ENCODE measurements at places on chromosomes 12 and 14.

DNA sequence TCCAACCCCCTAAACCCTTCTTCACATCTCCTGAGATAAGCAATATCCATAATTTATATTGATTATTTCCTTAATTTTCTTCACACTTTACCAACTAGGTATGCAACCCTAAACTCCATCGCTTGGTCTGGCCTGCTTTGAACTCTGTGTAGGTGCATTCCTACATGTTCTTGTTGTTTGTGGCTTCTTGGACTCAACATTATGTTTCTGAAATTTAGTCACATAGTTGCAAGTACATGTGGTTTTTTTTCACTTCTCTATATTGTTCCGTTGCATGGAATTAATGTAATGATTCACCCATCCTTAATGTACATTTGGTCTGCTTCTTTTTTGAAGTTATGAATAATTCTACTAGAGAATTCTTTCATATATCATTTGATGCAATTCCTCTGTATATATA is 1.6 kb upstream of the TAS2R30 start:
- DNase-seq: no peak

- DNase-seq: no peak
These were observed 6.8 kb downstream of the NTF3 start for GRCh38 chr12:5438671-5439200.

GRCh38 chr12:115378291-115378690 is 694.3 kb upstream of the TBX3 start:
- no peak for DNase-seq

DNA sequence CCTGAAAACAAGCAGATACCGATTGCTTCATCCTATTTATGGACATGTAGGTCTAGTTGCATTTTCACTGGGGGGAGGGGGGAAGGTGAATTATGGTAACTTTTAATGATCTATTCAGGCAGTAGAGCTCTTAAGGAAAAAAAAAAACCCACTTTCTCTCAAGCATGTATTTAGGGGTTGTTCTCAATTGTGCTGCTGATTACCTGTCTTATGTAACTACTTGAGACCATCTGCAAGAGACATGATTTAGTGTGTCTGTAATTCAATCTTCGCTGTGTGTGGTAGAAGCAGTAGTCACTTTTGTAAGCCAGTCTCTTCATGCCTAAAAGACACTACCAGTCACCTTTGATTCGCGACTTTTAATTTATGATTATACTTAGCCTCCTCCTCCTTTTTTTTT is 8.9 kb downstream of the CALM1 start:
- no peak for DNase-seq

DNA sequence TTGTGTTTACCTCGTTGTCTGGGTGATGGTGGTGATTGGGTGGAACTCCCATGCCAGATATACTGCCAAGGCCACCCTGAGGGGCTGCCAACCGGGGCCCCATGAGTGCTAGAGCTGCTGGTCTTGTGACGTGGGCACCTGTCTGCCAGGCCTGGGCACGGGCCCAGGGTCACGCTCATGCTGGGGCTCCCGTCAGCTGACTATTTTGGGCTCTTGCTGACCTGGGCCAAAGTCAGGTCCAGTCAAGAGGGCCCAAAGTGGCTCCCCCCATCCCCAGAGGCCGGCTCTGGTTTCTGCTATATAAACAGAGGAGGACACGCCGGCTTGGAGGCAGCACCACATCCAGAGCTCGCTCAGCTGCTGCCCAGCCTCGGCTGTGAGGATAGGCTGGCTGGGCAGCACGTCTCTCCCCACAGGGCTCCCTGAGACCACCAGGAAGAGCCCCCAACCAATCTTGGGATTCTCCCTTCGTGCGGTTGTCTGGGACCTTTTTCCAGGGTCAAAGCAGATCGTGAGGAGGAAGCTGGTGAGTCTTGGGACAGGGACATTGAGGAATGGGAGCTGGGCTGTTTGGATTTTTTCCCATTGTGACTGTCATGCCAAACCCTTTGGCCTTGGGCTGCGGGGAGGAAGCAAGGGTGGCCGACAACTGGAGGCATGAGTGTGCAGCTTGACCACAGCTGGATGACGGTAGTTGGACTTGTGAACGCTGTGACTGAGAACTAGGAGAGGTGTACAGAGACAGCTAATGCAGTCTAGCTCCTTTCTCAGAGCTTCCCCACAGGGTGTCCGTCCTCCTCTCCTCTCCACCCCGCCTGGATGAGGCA is 7.6 kb upstream of the NR4A1 start:
- DNase-seq: no peak

GRCh38 chr12:50232771-50233209 is 50.5 kb downstream of the LIMA1 start:
- DNase-seq: no peak

- no peak for DNase-seq
These were observed 101.9 kb upstream of the ADAMTS20 start for GRCh38 chr12:43653917-43654316.

DNA sequence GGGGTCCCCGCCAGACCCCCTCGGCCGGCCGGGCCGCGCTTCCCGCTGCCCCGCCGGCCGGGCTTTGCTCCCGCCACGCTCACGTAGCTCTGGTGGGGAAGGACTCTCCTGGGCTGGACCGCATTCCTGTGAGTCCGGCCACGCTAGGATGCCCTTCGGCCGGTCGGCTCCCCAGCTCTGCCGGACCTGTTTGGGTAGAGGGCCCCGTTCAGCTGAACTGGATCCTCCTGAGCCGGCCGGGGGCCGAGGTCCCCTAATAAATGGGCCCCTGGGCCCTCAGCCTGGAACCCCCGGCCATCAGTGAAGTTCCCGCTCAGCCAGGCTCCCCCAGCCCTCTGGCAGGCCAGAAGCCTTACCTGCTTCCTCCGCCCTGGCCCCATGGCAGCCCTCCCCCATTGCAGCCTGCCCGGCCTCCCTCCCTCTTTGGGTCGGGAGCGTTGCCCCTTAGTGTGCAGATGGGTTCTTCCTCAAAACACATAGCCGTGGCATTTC is 593 bp downstream of the UNC119B start:
- DNase-seq: no peak

- no peak for DNase-seq
These were observed 55.4 kb upstream of the GARIN2 start for GRCh38 chr14:67133595-67134441.

DNA sequence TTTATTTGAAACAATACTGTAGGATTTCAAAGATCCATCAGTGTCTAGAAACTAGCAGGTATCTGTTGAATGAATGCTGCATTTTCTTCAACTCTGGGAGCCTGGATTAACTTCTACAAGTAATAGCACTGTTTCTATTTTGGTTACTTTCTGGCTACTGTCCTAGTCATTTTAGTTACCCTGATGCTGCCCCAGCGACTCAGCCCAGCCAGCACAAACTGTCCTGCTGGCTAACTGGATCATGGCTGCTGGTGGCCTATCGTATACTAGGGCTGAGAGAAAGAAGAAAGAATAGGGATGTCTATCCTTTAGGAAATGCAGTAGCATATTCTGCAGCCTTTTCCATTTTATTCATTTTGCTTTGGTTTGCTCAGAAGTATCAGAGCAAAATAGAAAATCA is 53.9 kb downstream of the NTN4 start:
- DNase-seq: no peak

- no peak for DNase-seq
These were observed at the start of gene GPR135 for GRCh38 chr14:59465316-59466135. GPR135 (minus strand) TSS chr14:59465380; CDS start chr14:59465226, 154 bp downstream.

GRCh38 chr12:22653075-22653474 is 28.1 kb downstream of the ETNK1 start:
- DNase-seq: no peak

GRCh38 chr14:96797582-96798349 is 584 bp downstream of the VRK1 start:
- peak; percentile 22 for DNase-seq

- no peak for DNase-seq
These were observed 653.3 kb upstream of the MIS18BP1 start for GRCh38 chr14:45906257-45906656.

DNA sequence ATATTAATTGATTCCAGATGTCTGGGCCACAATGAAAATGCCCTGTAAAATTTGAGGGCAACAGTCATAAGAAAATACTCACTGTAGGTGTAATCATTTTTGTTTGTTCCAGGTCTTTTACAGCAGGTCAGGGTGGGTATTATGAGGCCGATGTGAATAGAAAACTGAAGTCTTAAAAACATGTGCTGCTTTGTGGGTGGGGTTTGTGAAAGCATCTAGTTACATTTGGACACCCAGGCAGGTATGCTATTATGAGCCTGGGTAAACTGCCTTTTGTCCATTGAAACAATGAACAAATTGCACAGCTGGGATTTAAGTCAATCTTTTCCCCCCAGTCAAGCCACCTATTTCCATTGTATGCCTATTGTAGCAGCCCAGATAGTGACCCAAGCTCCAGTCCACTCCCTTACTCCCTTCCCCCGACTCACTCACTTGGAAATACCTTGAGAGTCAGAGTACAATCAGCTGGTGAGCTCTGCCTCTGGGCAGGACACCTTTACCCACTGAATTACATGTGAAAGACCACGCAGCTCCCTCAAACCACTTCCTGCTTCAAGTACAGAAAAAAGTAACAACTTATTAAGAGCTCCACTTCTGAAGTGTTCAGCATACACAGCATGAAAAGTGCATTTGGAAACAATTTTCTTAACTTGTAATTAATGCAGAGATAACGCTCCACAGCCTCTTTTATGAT is 1.8 kb downstream of the IGF1 start:
- no peak for DNase-seq

GRCh38 chr14:92074555-92074954 is 31.8 kb downstream of the ATXN3 start:
- DNase-seq: no peak

DNA sequence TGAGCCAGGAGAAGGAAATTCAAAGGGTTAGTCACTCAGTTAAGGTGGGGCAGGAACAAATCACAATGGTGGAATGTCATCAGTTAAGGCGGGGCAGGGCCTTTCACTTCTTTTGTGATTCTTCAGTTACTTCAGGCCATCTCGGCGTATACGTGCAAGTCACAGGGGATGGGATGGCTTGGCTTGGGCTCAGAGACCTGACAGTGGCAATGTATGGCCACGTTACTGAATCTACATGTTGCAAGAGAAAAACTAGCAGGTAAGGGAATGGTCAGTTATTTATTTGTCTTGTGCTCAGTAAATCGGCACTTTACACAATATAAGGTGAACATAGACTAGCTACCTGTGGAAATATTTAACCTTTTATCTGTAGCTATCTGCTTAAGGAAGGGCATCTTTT is 11.9 kb downstream of the SLCO1B3 start:
- no peak for DNase-seq

DNA sequence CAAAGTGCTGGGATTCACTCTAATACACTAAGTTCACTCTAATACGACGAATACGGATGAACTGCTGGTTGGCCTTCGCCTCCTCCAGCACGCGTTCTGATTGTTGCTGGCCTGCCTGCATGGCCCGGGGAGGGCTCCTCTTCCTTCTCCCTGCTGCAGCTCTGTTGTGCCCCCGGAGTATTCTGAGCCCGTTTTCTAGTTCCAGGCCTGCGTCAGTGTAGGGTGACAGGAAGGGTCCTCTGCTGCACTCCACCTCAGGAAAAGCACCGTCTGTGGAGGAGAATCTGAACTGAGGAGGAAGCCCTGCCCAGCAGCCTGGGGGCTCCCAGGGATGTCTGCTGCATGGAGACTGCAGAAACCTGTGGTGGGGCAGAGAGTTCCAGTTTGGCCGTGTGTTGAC is 44.4 kb downstream of the DDX51 start:
- no peak for DNase-seq

- DNase-seq: no peak
These were observed 5.6 kb downstream of the SIX1 start for GRCh38 chr14:60643463-60644314.

DNA sequence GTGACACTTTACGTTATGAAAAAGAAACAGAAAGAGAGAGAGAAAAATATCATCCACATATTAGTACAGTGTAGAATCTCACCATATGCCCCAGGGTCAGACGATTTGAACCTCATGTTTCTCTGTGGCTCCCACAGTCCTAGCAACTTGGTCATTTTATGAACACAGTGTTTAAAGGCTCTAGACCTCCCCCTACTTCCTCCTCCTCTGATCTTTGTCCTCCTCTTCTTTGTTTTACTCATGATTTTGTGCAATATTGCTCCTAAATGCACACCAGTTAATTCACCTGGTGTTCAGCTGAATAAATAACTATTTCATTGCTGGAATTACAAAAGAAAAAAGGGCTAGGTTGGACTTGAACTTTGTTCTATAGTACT is 18.2 kb downstream of the GLT1D1 start:
- DNase-seq: no peak

GRCh38 chr14:70871863-70872677 is 35.2 kb upstream of the PCNX1 start:
- DNase-seq: no peak

DNA sequence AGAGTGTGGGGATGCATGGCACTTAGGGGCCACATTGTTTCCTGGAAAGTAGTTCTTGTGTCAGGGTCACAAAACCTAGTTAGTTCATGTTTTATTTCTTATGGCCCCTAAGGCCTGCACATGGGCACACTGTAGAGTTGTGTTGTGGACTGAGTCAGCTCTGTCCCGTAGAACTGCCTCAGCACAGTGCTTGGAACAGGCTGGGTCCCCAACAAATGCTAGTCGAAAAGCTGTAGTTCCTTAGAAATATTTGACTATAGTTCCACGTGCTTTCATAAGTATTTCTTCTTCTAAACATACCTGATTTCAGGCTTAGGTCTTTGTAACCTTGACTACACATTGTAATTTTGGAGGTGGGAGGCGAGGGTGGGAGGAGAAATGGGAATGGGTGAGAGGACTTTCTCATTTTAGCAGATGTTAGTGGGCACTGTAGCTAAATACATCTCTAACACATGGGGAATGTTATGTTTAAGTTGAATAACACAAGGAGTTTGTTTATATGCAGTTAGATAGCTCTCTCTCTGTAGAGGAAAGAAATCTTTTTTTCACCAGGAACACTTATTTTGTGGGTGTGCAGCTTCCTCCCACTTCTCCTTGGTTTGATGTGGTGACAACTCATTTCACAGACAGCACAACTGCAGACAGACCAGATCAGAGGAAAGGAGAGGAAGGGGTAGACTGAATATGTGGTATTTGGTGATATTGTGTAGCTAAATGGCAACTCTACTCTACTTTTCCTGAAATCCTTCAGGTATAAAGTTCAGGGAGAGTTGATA is 39.5 kb upstream of the DACT1 start:
- DNase-seq: no peak

DNA sequence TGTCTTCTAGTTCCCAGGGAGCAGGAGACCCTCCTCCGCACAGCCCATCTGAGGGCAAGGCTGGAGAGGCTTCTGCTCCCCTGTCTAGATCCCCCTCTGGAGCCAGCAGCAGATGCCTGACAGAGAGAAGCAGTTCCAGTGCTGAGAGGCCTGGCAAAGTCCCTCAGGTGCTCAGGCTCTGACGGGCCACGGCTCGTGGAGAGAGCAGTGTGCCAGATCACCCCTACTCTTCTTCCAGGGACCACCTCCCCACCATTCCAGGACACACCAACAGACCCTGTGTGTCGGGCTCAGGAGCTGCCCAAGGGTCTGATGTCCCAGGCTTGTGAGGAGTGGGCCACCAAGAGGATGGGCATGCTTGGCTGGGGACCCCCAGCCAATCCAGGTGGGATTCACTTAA is 22.5 kb upstream of the C14orf180 start:
- DNase-seq: no peak

DNA sequence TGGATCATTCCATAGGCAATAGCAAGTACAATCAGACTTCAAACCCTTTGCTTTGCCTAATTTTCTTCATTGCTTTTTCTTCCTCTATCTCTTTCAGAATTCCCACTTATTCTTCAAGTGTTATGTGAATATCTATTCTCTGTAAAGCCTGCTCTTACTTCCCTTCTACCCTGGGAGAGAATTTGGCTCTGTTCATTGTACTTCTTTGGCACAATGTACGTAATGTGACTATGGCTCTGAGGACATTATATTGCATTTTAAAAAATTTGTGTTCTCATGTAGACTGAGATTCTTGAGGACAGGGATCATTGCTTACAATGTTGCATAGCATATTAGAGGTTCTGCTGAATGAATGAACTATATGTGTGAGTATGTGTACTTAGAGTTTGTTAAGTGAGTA is 16.9 kb upstream of the PRICKLE1 start:
- DNase-seq: no peak

Measured in T1000 (cell line).